Effector CD4-positive, alpha-beta T cell (primary cell): ENCODE measurements at places on chromosomes 13 and 19.

DNA sequence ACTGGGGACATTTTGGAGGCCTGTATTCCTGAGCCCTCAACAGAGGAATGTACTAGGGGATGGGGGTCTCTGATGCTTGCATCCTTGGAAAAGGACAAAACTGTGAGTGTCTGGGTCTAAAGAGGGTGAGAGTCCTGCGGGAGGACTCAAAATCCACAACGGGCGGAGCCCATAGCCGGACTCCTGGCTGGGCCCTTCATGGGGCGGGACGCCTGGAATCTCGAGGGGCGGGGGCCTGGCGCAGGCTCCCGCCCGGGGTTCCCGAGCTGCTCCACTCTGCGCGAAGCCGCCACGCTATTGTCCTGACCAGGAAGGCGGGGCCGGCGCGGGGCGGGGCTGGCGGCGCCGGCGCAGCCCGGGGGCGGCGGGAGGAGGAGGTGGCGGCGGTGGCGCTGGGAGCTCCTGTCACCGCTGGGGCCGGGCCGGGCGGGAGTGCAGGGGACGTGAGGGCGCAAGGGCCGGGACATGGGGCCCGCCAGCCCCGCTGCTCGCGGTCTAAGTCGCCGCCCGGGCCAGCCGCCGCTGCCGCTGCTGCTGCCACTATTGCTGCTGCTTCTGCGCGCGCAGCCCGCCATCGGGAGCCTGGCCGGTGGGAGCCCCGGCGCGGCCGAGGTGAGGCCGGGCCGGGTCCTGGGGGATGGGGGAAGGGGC, at the start of gene APLP1:
Gene APLP1 (plus strand): TSS at position 403 of the 651 bp plus-strand sequence. CDS start 63 bp downstream, at position 466.
- peak; percentile 35 for DNase-seq

DNA sequence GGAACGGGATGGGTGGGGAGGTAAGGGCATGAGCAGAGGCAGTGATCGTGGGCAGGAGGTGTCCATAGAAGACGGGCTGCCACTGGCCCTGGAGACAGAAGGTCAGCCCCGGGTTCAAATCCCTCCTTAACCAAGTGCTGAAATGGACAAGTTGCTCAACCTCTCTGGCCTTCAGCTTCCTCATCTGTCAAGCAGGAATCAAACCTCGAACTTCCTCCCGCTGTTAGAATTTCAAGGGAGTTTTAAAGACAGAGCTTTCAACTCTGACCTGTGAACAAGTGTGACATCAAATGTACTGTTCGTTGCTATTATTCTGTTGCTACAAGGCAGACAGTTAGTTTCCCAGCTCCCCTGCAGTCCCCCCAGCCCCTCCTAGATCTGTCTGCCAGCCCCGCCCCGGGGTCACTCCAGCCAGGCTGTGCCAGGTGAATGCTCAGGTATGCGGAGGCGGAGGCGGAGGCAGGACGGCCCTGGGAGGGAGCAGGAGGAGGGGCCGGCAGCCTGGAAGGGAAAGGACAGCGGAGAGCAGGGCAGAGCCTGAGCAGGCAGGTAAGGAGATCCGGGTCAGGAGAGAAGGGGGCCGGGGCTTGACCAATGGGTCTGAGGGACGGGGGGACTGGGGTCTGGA, at the start of gene EPS8L1:
Gene EPS8L1 (plus strand): TSS at position 499 of the 628 bp plus-strand sequence. CDS start 576 bp downstream, outside the sequence.
- DNase-seq = no peak

DNA sequence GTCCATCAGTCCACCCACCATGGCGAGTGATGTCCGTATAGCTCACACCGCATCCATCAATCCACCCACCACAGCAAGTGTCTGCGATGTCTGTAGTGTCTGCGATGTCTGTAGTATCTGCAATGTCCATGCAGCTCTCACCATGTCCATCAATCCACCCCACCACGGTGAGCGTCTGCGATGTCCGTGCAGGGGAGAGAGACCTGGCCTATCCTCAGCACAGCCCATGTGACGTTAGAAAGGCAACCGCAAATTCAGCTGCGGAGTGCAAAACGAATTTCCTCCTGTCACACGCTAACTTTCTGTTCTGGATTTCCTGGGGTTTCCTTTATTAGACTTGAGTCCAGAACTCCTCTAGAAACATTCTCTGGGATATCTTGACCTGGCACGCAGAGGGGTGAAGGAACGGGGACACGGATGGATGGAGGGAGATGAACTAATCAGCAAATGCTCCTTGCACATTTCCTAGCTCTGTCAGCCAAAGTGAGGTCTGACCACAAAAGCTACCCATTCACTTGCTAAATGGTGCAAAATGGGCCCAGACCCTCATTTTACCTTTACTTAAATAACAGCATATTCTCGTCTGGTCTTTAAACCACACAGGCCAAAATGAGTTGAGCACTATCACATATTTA, 18.3 kb downstream of the RASA3 start:
- no peak for DNase-seq

DNA sequence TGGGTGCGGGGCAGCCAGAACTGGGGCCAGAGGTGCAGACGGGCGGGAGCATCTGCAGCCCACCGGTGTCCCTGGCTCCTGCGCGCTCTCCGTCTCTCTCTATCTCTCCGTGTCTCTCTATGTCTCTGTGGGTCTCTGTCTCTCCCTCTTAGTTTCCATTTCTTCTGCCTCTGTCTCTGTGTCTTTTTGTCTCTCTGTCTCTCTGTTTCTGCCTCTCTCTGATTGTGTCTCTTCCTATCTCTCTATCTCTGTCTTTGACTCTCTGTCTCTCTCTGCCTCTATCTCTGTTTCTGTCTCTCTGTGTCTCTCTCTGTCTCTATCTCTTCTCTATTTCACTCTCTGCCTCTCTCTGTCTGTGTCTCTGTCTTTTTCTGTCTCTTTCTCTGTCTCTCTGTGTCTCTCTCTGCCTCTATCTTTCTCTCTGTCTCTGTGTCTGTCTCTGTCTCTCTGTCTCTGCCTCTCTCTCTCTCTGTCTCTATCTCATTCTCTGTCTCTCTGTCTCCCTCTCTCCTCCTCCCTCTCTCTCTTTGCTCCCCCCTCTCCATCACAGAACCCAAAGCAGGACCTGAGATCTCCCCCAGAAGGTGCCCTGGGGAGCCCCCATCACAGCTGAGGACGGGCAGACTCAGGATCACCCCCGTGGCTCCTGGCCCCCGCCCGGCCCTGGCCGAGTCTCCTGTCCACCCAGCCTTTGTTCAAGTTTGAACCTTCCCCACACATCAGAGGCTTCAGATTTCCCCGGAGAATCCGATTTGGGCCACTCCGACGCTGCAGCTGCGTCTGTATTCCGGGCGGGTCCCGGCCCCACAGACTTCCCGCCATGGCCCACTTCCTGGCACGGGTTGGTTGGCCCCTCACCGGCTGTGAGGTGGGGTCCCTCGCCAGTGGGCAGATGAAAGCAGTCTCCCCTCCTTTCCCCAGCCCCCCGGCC, 48.6 kb upstream of the TCF3 start:
- no peak for DNase-seq

GRCh38 chr19:4446704-4447200, 10.8 kb downstream of the UBXN6 start:
- DNase-seq = no peak

GRCh38 chr13:86974995-86975328, 696.2 kb upstream of the SLITRK5 start:
- DNase-seq = no peak

GRCh38 chr13:42275098-42275471, 3.1 kb downstream of the AKAP11 start:
- DNase-seq = no peak

DNA sequence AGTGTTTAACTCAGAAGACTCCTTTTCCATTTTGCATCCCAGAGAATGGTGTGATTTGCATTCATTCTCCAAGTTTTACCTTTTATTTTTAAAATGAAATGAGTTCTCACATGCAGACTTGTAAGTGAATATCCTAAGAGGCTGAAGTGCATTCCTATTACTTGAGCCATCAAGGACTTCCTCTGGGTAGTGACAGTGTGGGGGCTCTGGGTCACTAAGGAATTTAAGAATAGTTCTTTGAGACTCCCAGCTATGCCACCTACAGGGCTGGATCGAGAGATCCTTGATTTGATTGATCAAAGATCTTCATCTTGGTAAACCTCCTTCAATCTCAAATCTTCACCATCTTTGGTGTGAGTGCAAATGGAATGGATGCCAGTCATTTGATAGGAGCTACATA, 36.3 kb upstream of the SLC10A2 start:
- DNase-seq = no peak

- no peak for DNase-seq
Observed at GRCh38 chr13:71358218-71358617, 508.8 kb downstream of the DACH1 start.

- DNase-seq = no peak
Observed at GRCh38 chr13:83618966-83619365, 263.3 kb downstream of the SLITRK1 start.

- DNase-seq = no peak
Observed at GRCh38 chr19:10876459-10877240, 5.3 kb downstream of the CARM1 start.

DNA sequence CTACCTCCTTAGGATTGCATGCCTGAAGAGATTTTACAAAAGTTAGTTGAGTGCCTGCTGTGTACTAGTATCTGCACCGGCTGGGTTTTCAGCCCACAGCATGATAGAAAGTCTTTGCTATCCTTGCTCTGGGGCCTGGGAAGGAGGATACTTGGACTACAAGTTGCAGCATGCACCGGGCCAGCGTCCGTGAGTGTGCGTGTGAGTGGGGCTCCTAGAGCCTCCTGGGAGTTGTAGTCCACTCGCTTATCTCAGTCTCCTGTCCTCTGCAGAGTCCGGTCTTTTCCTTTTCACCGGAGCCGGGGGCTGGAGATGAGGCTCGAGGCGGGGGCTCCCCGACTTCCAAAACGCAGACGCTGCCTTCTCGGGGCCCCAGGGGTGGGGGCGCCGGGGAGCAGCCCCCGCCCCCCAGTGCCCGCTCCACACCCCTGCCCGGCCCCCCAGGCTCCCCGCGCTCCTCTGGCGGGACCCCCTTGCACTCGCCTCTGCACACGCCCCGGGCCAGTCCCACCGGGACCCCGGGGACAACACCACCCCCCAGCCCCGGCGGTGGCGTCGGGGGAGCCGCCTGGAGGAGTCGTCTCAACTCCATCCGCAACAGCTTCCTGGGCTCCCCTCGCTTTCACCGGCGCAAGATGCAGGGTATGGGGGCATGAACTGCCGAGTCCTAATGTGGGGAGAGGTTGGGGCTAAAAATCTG, 20.6 kb downstream of the BRSK1 start:
- DNase-seq = no peak

- no peak for DNase-seq
Observed at GRCh38 chr13:94613051-94613450, 11.4 kb downstream of the GPR180 start.

DNA sequence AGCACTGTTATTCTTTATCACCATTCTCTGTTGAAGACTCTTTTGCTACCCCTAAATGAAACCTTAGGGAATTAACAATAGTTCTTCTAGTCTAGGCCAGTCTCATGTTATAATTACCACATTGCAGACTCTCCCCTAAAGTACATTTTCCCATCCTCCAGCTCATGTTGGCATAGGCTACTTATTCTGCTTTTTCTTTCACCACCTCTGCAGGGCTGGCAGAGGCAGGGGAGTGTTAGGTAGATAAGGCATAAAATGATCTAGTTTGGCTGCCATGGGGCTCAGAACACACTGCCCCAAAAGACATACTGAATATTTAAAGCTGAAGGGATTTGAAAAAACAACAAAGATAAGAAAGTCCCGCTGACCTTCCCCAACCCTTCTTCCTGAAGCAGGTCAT, 82.7 kb upstream of the RFC3 start:
- DNase-seq = no peak
